ENCODE measurements at places on chromosomes 11 and 22.

GRCh38 chr11:14764579-14765527 lies 121.2 kb downstream of the PDE3B start:
- DNase-seq, result peak; percentile 76

DNA sequence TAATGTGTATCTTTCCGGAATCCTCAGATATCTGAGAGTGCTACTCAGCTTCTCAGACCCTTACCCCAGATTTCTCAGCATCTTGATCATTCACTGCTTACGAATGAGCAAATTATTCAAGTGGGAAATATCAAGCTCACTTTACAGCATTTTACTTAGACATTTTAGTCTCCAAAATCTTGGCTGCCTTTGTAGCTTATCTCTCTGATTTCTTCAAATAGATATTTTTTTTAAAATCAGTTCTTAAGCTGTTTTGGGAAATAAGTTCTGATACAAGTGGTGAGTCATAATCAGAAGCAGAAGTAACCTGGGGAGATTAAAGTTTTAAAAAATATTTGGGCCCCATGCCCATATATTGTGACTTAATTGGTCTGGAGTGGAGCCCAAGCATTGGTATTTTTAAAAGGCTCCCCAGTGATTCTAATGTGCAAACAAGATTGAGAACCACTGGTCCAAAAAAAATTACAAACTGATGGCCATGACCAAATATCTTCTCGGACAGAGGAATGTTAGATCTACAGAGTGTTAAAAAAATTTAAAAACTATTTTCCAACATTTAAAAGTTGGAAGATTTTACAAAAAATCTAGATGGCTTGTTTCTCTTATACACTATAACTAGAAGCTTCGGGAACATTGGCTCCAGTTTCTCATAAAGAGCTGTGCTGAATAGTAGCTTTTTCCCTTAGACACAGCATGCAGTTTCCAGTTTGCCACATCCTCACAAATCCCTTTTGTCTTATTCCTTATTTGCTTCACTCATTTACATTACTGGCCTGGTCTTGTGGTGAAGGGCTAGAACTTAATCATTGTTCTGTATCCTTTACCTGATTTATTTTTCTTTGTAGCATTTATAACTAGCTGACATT lies 87.8 kb upstream of the BMAL1 start:
- DNase-seq, result no peak

DNA sequence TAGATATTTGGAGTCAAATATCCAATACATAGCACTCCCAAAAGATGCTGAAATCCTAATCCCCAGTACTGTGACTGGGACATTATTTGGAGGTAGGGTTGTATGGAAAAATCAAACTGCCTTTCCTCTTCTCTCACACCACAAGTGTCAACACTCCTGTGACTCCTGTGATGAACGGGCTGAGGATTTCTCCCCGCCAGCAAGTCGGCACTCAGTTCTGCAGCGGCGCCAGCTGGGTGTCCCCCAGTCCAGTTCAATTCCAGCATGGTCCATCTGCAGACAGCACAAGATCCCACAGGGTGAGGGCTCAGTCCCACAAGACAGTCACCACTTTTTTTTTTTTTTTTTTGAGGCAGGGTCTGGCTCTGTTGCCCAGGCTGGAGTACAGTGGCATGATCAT lies 4.3 kb upstream of the PARVB start:
- DNase-seq, result no peak

DNA sequence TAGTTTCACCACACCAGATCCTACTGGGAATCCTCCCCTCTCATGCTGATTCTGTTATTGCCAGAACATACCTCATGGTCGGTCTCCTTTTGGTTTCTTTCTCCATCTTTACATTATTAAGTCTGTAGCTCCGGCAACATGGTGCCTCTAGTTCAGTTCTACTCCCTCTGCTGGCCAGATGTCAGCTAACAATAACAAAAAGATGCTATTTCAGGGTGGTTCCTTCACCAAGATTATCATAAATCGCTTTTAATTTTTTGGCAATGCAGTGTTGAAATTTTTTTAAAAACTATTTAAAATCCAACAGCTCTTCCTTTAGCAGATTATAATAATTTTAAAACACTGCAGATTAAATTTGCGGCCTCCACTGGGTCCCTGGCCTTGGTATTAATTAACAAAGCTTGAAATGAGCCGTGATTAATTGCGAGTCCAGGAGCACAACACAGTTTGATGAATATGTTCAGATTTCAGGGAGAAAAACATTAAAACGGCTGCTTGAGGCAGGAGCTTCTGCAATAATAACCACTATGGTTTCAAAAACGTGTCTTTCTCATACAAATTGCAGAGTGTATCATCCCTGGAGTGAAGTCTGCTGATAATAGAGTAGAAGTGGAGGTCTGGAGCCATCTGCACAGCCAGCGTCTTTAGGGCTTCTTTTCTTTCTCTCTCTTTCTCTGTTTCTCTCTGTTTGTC lies 492.9 kb upstream of the KIRREL3 start:
- DNase-seq, result no peak

DNA sequence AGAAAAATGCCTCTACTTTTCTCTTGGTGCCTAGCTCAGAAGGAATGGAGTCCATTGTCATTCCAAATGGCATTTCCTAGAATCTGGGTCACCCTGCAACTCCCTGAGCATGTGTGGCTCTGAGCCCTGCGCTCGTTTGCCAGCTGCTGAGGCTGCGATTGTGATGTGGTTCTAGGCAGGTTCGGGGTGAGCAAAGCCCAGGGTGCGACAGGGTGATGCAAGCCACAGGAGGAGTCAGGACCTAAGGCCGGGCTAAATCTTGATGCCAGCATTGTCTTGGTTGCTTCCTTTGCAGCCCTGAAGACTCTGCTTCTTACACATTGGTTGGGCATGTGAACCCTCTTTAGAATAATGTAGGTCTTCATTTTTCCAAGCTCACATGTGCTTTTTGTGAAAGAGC lies 131.0 kb downstream of the MORC2 start:
- DNase-seq, result no peak

- DNase-seq, result no peak
Measured at GRCh38 chr11:85946221-85946620, 91.0 kb downstream of the CCDC83 start.

DNA sequence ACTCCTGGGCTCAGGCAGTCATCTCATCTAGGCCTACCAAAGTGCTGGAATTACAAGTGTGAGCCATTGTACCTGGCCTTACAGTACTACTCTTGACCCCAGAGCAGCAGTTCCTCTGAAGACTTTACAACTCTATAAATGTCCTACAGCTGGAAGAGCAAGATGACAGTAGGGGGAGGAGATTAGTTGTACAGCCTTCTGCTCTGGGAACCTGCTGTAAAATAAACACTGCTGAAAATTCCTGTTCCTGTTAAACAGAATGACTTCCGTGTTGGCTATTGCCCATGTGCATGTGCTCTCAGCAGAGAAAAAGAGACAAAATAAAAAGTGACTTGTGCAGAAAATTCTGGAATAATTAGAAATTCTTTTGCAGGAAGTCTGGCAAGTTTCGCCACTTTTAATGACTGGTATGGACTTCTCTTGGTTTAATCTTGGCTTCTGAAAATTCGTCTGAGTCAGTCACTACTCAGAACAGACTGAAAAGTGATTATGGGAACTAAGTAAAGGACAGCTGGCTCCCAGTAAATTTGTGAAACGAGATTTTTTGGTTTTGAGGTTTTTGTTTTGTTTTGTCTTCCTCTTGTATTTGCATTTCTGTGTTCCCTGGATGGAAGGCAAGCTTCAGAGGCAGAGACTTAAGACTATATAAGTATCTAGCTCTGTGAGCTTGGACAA lies 955.7 kb downstream of the DLG2 start:
- DNase-seq, result no peak

GRCh38 chr22:22032099-22032905 lies 49.7 kb upstream of the TOP3B start:
- no peak for DNase-seq

DNA sequence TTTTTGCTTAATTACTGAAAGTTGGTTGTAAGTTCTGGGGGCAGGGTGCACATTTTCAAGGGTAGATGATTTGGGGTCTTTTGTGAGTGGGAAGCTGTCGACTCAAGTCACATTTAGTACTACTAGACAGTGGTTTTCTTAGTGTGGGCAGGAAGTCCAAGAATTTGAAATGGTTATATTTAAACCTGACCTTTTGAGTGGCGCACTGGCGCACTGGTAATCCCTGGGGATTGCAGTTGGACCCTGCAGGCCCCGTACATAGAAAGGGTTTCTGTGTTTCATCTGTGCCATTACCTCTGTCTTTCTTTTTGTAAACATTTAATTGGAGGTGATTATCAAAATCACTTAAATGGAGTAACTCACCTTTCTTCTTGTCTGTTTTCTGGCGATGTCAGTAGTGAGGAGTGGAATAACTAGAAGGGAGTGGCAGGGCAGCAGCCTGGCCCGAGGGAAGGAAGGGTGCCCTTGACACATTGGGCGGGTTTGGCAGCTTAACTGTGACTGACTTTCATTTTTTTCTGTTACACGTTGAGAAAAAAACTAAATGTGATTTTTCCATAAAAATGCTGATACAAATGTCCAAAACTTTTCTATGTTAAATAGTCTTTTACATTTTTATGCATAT lies 101.8 kb upstream of the GAL start:
- DNase-seq, result no peak

DNA sequence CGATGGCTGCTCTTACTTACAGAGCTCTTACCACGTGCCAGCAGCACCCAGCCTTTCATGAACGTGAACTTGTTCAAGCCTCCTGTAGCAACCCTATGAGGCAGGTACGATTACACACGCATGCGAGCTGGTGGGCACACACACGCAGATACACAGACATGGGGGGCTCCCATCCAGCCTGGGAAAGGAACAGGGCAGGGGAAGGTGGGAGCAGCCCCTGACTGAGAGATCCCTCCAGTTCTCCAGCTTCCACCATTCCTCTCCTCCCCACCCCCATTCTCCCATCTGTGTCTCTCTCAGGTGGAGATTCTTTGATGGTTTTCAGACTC lies 37.6 kb upstream of the WNT11 start:
- DNase-seq, result no peak

DNA sequence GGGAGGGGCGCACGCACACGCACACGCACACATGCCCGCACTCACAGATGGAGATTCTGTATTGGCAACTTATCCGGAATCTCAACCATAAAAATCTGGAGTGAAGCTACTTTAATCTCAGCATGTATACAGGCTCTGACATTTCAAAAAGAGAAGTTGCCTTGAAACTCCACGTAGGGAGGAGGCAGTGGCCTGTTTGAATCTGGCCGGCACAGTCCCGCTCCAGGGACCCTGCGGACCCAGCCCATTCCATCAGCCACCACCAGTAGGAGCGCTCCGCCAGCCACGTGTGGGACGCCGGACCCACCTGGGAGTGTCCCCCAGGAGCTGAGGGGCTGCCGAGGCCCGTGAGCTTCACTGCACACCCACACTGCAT lies 1.9 kb upstream of the SYT8 start:
- no peak for DNase-seq

DNA sequence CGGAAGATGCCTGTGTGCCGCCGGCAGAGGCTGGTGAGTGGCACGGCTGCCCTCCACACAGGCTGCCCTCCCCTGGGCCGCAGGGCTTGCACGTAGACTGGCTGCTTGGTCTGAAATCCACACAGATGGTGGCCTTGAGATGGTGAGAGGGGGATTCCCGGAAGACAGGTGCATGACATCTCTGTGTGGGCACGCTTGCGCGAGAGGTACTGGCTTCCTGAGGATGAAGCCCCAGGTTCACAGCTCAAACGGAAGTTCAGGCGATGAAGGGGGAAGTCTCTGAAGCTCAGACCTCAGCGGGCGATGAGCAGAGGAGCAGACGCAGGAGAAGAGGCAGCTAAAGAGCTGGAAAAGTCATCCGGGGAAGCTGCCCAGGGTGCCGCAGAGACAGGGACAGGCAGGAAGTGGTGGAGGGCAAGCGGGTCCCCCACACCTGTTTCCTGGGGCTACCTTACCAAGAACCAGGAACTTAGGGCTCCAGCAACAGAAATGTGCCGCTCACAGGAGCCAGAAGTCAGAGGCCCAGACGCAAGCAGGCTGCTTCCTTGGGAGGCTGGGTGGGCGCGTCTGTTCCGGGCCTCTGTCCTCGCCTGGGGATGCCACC lies 7.2 kb downstream of the CRELD2 start:
- DNase-seq, result peak; percentile 73

DNA sequence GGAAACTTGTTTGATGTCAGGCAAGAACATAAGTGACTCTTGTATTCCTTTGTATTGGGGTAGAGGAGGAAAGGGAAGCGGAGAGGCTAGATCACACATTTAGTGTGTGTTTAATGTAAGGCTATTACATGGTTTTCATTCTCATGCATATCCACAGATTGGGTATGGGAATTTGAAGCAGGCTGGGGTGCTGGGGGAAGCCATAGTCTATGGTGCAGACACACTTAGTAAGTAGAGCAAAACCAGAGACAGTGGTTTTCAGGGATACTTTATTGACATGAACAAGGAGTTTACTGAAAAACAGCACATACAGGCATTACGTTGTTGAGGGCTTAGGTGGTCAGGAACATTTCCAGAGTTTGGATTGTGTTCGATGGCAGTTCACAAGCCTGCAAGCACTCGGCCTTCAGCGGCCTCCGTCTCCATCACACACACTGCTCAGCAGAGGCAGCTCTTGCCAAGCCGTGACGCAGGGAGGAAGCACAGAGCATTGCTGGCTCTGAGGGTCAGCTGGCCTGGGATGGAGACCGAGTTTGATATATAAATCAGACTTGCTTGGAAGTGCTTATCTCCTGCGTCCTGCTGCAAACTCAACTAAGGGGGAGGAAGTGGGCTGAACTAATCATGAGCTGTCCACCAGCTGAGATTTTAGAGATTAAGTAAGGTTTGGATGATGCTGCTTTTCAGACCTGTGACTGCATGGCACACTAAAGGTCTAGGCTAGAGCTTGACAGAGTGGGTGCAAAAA lies 25.3 kb downstream of the SCN3B start:
- DNase-seq, result no peak

DNA sequence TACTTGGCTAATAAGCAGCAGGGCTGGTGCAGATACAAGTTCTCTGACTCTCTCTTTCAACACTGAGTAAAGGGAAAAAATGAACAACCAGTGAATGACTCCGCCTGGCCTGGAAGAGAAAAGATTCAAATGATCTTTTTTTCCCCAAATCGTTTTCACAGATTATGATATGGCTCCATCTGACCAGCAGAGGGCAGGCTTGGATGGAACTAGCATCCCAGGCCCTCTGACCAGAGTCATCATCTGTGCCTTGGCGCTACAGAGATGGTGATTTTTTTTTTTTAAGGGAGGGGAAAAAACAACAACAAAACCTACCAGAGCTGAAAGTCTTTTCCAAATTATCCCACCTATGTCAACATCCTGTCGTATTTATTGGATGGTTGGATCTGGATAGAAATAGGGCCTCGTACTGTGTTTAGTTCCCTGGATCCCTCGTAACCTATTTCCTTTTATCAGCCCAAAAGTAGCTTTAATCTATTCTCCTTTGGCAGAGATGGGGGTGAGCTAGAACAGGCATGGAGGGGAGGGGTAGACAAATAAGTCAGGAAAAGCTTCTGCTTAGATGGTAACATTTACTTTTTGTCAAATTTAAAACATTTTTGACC lies 69.7 kb downstream of the PRSS23 start:
- DNase-seq, result peak; percentile 64

GRCh38 chr11:46700241-46701077 lies at the start of the genes ARHGAP1 and ZNF408:
ARHGAP1 (minus strand) TSS chr11:46700619; CDS start chr11:46696107, 4,512 bp downstream.
ZNF408 (plus strand) TSS chr11:46701031; CDS start chr11:46701048, 17 bp downstream.
- peak; percentile 100 for DNase-seq

DNA sequence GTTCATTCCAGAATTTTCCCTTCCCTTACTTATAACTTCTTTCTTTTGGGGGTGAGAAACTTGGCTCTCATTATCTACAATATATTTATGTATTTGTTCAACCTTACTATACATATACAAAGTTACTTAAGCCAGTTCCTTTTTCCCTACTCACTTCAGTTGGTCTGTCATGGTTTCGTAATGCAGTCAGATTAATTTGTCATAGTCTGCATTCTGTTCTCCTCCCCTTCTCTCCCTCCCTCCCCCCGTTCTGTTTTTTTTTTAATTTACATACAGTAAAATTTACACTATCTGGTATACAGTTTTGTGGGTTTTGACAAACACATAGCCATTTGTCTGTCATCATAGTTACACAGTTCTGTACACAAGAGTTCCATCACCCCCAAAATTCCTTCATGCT lies 71.8 kb upstream of the ADORA2A start:
- no peak for DNase-seq

Data from activated CD4-positive, alpha-beta T cell treated with anti-CD3 and anti-CD28 coated beads, Interleukin-2, amount 10 ng/mL, durations not matched to agents 7 days and 5 days (primary cell).